Common myeloid progenitor, CD34-positive (primary cell): ENCODE measurements at places on chromosomes 12 and 14.

DNA sequence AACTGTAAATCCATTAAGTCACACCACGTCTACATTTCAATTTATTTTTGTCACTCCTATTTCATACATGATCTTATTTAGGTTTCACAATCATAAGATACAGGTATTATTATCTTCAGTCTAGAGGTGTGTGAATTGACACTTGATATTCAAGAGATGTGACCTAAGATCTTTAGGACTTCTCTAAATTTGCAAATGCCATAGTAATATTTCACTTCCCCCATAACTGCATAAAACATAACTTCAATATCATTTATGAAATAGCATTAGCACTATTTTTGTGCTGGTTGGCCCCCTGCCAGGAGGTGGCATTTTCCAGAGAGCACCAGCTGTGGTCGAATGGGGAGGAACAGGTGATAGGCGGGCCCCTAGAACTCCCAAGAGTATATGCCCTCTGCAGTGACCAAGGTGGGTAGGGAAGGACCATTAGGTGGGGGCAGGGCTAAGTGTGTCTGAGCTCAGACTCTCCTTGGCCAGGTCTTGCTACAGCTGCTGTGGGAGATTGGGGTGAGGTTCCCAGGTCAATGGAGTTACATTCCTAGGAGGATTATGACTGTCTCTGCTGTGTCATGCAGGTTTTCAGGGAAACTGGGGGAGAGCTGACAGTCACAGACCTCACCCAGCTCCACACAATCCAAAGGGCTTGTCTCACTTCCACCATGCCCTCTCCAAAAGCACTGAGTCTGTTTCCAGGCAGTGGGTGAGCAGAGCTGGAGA, 49.2 kb upstream of the ERGIC2 start:
- DNase-seq: no peak

DNA sequence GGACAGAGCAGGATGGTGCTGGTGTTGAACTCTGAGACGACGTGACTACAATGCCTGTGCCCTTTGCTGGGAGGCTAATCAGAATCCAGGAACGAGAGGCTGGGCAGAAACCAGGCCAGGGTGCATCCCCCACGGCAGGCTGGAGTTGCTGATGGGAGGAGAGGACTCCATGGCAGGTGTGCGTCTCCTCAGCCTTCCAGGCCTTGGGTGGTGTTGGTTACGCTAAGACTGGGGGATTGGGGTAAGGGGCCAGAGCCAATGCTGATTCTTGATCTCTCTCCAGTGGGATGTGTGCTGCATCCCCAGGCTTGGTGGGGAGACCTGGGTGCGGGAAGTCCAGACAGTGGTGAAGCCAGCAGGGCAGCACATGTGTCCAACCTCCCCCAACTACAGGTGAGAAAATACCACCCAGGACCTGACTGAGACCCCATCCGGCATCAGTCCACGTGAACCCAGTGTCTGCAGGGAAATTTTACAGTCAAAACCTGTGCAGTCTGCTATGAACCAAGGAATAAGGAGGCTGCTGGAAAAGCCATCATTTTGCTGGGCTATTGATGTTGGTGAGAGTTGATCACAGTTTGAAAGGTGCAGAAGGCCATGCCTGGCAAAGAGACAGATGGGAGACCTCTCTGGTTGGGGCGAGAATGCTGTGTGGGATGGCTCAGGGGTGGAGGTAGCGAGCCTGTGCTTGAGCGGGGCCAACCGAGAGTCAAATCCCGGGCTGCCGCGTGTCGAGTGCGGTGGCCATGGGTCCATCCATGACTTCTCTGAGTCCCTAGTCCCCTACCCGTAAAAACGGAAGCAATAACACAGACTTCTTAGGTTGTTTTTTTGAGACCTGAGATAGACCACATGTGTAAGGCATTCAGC, 89.8 kb downstream of the NTF3 start:
- DNase-seq: no peak

GRCh38 chr12:91913651-91914050, 232.0 kb downstream of the BTG1 start:
- no peak for DNase-seq

DNA sequence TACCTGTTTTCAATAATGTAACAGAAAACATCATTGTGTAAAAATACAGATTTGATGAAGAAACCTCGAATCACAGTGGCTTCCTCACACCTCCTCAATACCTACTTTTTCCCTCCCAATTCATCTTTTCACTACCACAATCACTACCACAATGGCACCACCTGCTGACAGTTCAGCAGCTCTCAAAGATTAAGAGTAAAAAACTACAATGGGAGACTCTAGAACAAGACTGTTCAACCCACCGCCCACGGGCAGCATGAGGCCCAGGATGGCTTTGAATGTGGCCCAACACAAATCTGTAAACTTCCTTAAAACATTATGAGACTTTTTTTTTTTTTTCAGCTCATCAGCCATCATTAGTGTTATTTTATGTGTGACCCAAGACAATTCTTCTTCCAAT, 15.2 kb downstream of the MED6 start:
- peak; percentile 35 for DNase-seq

DNA sequence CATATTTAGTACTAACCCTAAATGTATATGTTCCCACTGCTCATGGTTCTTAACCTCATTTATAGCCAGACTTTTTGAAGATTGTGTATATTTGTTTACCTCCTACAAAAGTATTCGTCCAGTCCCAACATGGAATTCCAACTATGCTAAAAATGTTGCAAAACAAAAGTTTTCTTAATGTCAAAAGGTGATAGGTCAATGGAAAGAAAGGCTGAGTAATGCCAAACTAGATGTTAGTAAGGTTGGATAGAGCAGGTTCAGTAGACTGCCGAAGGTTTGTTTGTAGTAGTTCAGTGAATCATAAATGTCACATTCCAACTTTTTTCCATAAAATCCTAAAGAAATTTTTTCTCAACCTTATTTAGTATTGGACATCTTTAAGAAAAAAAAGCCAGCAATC, 874.5 kb downstream of the FLRT2 start:
- no peak for DNase-seq

DNA sequence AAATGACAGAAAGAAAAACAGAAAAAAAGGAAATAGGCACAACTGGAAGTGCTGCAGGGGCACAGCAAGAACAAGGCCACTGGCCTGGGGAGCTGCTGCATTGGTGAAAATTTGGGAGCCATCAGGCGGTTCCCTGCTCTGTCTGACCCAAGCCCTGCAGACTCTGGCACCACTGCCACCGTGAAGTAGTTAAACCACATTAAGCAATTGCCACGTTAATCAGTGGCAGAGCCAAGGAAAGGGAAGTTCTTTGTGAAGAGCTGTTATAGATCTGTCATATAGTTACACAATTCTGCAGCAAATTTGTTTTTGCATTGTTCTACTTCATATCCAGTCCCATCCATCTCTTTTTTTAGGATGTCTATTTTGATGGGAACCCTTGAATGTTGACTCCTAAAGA, 915.3 kb downstream of the FSCB start:
- peak; percentile 14 for DNase-seq

DNA sequence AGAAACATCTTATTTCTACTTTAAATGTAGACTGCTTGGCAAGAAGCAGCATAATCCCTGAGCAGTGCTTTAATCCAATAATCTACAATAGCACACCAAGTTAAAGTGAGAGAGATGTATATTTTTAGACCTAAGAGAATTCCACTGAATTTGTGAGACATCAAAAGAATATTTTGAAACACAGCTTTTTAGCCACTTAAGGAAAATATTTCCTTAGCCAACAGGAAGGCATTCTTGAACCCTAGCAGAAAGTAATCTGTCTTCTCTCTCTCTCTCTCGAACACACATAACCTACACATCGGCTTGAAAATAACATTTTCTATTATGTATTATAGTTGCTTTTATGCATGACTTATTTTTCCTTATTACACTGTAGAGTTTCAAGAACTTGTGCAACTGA, 34.0 kb downstream of the KITLG start:
- DNase-seq: no peak

DNA sequence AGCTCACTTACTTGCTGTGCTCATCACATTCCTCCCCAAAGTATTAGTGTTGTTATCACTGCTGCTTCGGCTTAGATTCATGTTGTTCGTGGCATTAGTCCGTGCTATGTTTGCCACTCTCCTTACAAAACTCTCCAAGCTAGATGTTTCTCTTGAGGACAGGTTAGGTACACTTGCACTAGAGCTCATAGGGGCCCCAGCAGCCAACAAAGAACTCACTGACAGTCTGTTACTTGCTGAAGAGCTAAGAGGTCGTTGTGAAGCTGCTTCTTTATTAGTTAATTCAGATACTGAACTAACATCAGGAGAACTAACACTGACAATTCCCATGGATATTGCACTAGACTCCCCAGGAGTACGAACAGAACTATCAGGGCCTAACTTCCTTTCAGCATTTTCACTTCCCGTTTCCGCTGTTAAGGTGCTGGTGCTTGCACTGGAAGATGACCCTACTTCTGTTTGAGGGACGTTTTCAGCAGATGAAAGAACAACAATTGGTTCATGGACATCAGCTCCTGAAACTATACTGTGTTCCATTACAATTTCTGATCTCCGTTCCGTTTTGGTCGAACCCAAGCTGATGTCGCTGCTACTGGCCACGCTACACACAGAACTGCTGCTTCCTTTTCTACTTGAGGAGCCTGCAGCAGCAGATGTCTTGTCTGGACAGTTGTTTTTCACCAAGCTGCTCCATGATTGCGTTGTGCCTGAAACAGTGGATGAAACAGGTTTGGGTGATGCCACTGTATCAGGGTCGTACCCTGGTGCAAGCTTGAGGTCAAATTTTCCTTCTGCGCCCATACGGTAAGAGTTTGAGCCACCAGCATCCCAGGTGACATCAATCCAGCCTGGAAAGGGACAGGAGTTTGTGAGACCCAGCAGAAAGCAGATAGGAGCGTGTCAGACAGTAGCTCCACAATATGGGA, 78.7 kb downstream of the HECTD1 start:
- peak; percentile 4 for DNase-seq

- DNase-seq: peak; percentile 75
Measured at GRCh38 chr12:22287776-22288621, 46.5 kb downstream of the ST8SIA1 start.

GRCh38 chr14:89498878-89499277, 81.8 kb upstream of the FOXN3 start:
- DNase-seq: no peak

DNA sequence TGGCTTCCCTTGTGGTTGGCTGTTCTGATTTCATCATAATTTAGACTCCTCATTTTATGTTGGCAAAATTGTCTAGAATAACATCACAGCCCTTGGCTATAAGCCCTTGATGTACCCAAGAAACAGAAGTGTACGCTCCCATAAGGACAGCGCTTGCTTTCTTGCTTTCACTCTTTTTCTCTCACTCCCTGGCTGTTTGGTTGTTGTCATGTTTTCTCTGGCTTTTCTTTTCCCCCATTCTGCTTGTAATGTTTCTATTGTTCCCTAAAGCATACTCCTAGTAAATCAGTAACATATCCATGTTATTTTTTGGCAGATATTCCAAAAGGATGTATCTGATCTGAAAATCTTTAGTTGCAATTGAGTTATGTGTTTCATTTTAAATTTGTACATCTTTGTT, 530.5 kb downstream of the NOVA1 start:
- no peak for DNase-seq

GRCh38 chr12:75953312-75953906, 78.2 kb downstream of the PHLDA1 start:
- DNase-seq: no peak

DNA sequence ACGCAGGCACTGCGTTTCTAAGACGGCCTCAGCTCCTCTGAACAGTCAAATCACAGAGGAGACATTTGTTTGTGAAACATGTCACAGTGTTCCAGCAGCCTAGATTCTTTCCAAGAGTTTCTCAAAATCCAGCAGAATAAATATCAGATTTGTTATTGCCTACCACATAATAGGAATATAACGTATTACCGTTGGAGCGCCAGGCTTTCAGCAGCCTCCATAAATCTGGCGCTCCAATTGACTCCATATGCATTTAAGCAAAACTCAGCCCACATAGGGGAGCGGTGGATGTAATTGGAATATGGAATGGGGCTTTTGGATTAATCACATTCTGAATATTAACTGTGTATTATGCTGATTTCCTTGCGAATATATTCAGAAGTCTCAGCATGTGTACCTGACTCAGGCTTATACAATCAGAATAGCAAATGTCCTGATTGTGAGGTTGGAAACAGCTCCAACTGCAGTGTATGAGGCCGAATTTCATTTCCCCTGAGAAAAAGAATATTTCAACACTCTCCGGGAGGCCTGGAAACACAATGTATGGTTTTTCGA, 174.0 kb downstream of the ASCL4 start:
- no peak for DNase-seq

- DNase-seq: no peak
Measured at GRCh38 chr12:60391791-60392190, 796.0 kb downstream of the SLC16A7 start.

DNA sequence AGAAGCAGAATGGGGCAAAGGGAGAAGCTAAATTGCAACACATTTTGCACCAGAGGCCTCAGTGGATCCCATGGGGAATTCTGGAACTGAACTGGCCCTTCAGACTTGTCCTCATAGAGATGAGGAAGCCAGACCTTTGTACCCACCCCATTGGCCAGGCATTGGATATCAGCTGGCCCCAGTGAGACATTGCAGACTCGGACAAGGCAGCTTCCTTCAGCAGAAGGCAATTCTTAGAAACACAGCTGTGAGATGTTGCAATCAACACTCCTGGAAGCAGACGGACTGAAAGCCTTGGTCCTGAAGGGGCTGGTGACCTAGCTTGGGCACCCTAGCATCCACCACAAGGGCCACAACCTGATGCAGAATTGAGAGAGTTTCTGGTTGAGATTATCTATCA, 218.1 kb downstream of the MSRB3 start:
- peak; percentile 33 for DNase-seq
